ENCODE measurements at places on chromosomes 2 and 18.

DNA sequence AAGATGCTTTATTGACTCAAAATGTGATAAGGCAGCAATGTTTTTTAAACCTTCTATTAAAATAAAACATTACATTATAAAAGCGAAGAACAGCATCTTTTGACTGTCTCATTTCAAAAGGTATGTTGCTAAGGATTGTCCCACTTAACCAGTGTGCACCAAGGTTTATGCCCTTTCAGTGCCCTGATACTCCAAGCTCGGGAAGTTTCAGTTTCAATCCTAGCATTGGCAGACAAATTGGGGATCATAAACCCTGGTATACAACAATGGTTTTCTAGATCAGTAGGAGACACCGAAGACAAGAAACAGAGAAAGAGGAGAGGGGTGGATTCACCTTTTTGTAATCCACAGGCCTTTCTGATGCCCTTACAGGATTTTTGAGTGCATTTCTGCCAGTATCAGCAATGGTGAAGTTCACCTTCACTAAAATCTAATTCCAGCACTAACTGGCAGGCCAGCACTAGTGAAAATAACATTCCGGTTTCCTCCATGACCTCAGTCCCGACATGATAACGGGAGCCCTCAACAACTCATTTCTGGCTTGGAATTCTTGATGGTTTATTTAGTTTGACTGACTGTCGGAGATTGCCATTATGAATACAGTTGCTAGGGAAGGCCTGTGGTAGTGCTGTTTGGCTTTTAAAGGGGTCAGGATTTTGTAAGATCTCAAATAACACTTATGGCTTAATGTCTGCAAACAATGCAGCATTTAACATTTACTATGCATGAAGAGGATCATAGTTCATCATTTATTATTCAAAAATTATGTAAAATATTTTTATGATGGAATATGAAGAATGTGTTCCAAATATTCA is 33.3 kb upstream of the FIGN start:
- no peak for DNase-seq

- no peak for DNase-seq
Measured at GRCh38 chr18:43681661-43682060, 404.4 kb upstream of the SYT4 start.

DNA sequence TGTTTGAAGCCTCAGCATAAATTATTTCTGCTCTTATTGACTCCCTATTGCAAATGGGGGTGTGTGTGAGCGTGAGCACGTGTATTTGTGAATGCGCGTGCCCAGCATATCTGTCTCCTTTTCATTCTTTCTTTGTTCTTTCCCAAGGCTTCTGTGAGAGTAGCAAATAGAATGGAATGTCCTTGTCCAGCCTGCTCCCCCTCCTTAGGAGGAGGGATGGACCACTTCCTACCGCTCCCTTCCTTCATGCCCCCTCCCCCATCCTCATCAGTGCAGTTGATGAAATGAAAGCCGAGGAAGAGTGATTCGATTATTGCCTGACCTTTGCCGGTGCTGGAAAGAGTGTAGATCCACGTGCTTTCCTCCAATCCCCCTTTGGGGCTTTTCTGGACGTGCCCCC is 102.0 kb downstream of the CPO start:
- no peak for DNase-seq

GRCh38 chr2:139918982-139919381 is 1138.8 kb upstream of the NXPH2 start:
- no peak for DNase-seq

DNA sequence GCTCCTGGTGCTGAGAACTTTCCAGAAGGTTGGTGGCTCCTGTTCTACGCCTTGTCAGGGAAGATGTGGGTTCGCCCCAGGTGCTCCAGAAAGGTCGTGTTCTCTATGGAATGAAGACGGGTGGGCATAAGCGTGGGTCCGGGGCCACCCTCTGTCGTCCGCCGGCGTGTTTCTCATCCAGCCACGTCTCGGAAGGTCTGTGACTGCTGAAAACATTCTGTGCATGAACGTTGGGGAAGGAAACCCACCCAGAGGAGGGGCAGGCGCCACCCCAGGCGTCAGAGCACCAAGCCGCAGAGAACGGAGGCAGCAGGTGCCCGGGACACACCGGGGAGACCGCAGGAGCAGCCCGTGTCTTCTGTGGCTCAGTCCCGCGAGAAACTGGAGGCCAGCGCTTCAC is 118.2 kb downstream of the RTP5 start:
- no peak for DNase-seq
